ENCODE measurements at places on chromosomes 11 and 22.
A peak's percentile ranks its signal among the peaks of the same experiment; 100 is the strongest.

DNA sequence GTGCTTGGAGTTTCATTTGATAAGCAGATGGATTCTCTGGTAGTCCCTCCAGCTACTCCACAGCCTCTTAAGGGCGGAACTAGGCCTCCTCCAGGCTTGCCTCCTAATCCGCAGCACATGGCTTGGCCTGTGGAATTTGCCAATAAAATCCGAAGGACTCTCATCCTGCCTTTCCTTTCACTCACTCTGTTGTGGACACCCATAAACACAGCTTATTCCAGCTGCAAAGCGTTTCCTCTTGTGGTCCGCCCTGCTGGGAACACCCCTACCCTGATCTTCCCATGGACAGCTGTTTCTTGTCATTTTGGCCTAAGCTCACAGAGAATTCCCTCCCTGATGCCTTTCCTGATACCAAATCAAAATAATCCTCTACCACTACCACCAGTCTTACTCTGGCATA is 546.2 kb downstream of the NTM start:
- DNase-seq: no peak

GRCh38 chr11:118139578-118139977 is 13.0 kb downstream of the SCN4B start:
- DNase-seq: no peak

DNA sequence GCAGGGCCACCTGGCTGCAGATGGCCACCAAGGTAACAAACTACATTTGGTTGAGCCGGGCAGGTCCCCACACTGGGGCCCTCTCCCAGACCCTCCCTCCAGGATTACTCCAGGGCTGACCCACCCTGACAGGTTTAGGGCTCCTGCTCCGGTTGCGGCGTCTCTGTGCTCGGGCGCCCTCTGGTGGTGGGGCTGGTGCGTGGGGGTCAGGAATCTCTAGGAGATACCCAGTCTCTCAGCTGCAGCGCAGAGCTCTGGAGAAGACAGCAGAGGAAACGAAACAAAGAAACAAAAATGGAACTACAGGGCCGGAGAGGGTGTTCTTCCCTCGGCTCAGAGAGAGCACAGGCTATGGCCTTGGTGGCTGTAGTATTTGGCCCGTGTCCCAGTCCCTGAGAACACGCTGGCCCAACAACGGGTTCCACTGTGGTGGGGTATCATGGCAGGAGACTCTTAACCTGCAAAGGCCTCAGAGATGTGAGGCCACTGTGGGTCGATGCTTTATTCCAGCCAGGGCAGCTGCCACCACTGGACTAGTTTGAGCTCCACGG is 2.4 kb downstream of the C11orf96 start:
- no peak for DNase-seq

DNA sequence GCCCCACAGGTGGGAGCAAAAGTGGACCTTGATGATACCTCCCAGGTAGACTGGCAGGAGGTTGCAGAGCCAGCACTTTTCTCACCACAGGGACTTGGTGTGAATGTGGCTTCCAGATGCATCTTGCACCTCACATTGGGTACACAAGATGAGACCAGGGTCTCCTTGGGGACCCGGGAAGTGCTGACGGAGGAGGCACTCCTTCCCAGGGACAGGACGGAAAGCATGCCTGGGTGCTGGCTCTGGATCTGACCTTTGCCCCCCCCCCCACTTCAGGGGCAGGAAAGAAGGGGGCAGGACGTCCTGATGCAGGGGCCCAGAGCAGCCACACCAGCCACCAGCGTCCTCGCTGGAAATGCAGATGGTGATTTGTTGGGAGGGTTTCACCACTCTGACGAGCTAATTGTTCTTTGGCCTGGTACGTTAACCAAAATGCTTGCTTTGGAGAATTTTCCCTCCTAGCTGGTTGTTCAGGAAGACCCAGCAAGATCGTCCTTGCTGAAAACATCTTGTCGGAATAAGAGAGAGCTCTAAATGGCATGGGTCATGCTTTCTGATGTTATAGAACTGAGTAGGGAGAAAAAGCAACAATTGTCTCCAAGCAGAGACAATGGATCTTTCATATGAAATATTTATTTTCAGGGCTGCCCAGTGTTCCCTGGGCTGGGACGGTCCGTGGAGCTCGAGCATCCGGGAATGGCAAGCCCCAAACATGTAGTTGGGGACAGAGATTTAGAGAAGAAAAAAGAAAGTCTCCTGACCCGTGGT is 74.4 kb upstream of the PPARA start:
- no peak for DNase-seq

DNA sequence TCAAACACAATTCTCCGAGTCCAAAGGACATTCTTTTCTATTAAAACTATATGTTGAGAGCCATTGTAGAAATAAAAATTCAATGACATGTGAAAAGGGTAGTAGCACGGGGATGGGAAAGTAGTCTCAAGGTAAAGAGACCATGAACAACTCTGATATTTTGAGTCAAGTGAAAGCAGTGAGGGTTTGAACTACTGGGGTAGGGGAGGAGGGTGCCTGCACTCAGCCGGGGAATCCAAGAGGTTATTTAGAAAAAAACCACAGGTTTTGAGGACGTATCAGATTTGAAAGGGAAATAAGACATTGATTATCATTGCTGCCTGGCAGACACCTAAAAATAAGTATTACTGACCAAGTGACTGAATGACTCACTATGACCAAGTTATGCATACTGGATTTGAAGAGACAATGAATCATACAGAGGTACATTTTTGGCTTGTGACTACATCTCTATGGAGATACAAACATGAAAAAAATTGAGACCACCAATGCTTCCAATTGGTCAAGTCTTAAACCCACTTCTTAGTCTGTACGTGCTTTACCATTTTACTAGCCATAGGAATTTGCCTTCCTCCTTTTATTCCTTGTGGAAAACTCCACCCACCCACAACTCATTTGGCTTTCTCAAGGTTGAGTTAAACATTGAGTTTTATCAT is 2.2 kb upstream of the OR52H1 start:
- DNase-seq: no peak

- DNase-seq: no peak
These were observed 5.6 kb downstream of the RGL4 start for GRCh38 chr22:23696326-23696851.

DNA sequence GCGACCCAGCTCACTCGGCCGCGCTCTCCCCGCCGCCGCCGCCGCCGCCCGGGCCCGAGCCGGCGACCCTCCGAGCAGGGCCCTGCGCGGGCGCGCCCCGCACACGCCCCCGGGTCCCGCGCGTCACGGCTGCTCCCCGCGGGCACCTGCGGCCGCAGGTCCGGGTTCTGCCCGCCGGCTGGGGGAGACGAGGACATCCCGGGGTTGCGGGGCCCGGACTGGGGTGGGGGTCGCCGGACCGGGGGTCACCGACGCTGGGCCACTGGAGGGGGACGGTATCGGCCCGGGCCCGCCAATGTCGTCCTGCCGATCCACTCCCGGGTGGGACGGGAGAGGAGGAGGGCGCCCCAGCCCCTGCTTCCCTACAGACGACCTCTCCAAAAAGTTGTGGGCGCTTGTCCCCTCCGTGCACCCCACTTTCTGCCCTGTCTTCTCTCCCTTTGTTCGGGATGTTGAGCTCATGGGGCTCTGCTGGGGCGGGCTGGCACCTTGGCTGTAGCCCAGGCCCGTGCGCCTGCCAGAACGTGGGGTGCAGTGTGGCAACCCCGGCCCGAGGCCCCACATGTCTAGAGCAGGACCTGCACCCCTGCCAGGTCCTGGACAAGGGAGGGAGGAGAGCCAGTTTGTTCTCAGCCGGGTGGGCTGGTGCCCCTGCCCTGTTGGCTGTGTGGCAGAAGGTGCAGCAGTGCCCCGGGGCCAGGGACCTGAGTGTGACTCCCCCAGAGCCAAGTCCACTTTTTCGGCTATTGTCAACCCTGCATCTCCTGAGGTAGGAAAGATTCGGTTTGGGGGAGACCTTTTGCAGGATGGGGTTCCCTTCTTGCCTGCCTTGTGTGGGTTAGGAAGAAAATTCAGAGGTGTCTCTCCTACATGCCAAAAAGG is 40.2 kb upstream of the CELSR1 start:
- DNase-seq: no peak

GRCh38 chr11:76688146-76688545 is 17.6 kb upstream of the LRRC32 start:
- no peak for DNase-seq

DNA sequence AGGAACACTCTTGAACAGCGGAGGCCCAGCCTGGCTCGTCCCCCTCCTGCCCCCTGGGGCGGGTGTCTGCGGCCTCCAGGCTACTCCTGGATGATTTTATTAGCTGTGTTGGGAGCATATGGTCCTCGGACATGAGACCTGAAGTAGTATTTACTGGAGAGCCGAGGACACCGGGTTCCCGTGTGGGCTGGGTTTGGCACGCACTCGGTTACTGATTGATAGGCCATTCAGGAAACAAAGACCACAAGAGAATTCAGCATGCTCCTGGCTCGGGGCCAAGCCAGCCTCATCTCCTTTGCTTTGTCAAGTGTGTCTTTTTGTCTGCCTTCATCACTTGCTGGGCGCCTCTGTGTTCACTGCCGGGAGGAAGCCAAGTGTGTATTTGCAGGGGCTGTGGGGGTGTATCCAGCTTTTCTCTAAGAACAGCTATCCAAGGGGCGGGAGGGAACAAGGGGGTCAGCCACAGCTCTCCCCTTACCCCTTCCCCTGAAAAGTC is 9.7 kb downstream of the FXYD2 start:
- peak; percentile 89 for DNase-seq

GRCh38 chr11:61961570-61962212 is 5.7 kb downstream of the FTH1 start:
- DNase-seq: no peak

DNA sequence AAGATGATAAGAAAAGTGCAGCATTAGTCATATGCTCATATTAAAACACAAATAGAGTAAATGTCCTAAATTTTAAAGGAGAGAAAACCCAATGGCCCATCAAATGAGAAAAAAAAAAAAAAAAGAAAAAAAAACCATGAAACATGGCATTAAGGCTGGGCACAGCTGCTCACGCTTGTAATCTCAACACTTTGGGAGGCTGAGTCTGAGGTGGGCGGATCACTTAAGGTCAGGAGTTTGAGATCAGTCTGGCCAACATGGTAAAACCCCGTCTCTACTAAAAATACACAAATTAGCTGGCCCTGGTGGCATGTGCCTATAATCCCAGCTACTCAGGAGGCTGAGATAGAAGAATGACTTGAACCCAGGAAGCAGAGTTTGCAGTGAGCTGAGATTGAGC is 515.5 kb upstream of the ANO3 start:
- no peak for DNase-seq

GRCh38 chr11:120589376-120589775 is 77.8 kb downstream of the GRIK4 start:
- no peak for DNase-seq

GRCh38 chr11:35981581-35981980 is 37.7 kb downstream of the LDLRAD3 start:
- no peak for DNase-seq

DNA sequence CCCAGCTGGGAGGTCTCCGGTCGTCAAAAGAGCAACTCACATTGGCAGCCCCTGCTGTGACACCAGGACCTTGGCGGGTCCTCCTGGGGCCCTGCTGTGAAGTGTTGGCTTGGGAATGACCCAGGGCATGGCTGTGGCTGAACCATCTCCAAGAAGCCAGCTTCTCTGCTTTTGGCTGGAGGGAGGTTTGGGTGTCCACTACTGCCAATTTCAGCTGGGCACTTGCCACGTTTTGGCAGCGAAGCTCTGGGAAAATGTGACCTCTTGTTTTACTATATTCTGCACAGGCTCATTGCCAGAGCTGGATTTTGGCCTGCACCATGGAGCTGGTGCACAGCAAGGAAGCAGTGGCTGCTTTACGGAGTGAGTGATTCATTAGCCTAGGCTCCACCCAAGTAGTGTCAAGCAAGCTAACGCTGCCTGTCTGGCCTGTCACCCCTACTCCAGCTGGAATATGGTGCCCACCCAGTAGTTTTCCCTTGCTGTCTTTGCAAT is 24.3 kb upstream of the SMCO4 start:
- no peak for DNase-seq

- no peak for DNase-seq
These were observed 1.3 kb downstream of the EHBP1L1 start for GRCh38 chr11:65576867-65577755.

- DNase-seq: no peak
These were observed 8.3 kb upstream of the SCGB1D2 start for GRCh38 chr11:62233730-62234129.

DNA sequence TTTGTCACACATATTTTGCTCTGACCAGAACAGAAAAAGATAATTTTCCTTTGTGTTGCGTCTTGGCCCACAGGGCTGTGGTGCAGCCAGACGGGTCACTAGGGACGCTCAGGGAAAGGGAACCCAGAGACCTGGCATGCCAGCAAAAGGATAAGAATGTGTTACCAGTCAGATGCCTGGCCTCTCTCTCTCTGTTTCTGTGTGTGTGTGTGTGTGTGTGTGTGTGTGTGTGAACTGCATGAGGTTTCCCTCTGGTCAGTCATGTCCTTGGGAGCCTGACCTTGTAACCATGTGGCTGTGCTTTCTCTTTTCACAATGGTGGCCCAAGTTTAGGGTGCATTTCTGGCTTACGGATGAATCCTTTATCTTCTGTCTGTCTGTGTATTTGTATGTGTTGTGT is 25.4 kb downstream of the CCKBR start:
- DNase-seq: no peak

DNA sequence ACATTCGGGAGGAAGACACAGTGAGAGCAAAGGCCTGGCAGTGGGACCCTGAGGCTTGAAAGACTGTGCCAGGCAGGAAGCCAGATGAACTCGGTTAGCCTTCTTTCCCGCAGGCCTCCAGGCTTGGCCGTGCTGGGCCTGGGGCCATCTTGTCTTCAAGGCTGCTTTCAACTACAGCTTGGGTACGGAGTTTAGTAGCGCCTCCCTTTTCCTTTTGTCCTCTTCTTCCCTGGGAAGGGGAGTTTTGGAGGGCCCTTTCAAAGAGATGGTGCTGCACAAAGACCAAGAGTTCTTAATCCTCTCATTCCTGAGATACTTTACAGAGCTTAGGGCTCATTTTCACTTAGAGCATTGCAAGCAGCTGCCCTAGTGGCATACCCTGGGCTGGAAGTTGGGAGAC is 87.5 kb downstream of the TP53I11 start:
- DNase-seq: no peak

GRCh38 chr11:70176940-70177689 is 26.0 kb upstream of the FADD start:
- no peak for DNase-seq

DNA sequence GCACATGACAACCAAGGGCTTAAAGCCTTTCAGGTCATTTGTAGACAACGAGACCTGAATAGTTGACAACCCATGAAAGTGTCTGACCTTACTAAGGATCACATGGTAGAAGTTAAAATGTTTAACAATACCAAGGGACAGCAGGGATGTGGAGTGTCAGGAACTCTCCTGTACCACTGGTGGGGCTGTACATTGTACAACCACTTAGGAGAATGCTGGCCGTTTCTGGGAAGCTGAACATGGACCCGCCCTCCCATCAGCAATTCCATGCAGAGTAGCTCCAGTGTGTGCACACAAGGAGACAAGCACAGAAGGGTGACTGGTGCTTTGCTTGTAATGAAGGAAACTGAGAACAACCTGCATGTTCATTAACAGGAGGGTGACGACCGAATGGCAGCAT is 162.9 kb downstream of the MPPED1 start:
- DNase-seq: no peak

DNA sequence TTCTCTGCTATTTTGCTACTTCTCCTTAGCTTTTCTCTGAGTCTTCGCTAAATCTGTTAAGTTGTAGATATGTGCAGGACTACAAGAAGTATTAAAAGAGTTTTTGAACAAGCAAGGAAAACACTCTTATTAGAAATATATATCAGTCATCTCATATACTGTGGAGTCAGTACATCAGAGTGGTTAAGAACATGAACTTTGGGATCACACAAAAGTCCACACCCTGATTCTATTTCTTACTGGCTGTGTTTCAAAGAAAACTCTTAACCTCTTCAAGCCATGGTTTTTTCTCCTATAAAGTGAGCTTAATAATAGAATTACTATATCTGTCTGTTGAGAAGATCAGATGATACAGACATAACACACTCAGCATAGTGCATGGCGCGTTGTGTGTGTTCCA is 29.5 kb downstream of the MMP13 start:
- DNase-seq: no peak

All from NCI-H187 (cell line).